ENCODE measurements at places on chromosomes 6 and 20. TPM values are rescaled to one million over a fixed set of nuclear protein-coding genes. Genes with fewer than 3 reads are reported as not detected.

- peak; percentile 55 for DNase-seq
Observed at GRCh38 chr6:161498359-161498758, 224.5 kb upstream of the AGPAT4 start.

Gene MTFR2
- 6.1 TPM for total RNA-seq

GRCh38 chr6:11604836-11605506 is 67.4 kb downstream of the TMEM170B start:
- DNase-seq, result no peak

GRCh38 chr20:689348-689747 is 13.7 kb upstream of the SCRT2 start:
- DNase-seq, result no peak

Gene CRIP3
- total RNA-seq, result not detected

DNA sequence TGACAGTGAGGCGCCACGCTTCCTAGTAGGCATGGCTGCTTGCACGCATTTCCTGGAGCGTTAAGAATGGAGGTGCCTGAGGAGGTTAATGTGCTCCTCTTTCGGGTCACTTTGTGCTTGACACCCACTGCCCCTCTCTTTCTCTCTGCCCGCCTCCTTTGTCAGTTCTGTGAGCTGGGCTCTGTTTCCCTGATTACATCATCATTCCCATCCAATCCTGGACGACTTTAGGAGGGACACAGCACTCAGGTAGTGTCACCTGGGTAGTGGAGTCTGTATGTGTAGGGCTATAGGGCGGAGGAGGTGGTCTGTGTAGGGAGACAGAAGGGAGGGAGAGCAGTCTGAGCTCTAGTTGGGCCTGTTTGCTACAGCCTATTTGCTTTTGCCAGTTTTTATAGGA is 136.8 kb downstream of the JARID2 start:
- DNase-seq, result no peak

Gene SIRPB1
- total RNA-seq, result not detected

Gene BMP2
- 10.6 TPM for total RNA-seq

- DNase-seq, result no peak
Observed at GRCh38 chr6:1641343-1641885, 31.7 kb downstream of the FOXC1 start.

DNA sequence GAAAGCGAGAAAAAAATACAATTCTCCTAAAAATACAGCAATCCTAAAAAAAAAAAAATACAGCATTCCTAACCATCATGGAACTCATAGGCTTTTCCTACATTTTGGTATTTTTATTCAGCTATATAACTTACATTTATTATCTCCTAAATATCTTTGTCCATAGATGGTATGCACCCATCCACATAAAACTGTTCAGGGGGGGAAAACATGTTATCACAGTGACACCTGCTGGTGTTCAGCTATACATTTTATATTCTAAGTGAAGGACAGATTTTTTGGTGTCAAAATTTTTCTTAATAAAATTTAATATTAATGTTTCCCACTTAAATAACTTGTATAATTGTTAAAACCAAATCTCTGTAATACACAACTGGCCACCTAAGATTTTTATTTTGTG is 58.0 kb downstream of the BLOC1S5 start:
- DNase-seq, result peak; percentile 76

DNA sequence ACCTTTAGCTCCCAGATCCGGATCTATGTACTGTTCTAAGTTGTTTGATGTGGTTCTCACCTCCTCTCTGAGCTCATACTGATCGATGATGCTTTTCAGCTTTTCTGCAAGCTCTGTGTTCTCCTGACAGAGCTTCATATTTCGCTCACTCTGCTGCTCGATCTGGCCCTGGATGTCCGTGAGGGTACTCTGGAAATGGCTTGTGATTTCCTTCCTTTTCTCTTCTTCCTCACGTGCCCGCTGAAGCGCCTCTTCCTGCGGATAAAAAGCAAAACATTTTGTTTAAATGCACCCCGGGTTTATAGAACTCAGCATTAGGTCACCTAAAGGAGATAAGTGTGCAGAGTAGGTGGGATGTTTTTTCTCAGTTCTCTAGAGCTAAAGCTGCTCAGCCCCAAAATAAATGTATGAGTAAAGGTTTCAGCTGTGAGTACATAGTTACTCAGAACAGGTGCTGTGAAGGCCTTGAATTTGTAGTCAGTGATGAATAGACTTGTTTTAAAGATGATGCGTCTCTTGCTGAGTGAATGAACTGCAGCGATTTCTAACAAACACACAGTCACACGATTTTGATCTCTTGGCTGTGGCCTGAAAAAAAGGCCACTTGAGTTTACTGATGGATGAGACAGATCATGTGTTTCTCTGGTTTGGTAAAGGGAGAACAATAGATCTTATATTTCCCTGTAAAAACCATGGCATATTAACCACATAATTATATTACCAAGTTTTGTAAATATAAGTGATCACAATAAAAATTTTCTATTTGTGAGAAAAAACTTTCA is 29.1 kb downstream of the TXLNB start:
- DNase-seq, result no peak

- DNase-seq, result peak; percentile 69
Observed at GRCh38 chr6:1611572-1612298, 2.0 kb downstream of the FOXC1 start.

DNA sequence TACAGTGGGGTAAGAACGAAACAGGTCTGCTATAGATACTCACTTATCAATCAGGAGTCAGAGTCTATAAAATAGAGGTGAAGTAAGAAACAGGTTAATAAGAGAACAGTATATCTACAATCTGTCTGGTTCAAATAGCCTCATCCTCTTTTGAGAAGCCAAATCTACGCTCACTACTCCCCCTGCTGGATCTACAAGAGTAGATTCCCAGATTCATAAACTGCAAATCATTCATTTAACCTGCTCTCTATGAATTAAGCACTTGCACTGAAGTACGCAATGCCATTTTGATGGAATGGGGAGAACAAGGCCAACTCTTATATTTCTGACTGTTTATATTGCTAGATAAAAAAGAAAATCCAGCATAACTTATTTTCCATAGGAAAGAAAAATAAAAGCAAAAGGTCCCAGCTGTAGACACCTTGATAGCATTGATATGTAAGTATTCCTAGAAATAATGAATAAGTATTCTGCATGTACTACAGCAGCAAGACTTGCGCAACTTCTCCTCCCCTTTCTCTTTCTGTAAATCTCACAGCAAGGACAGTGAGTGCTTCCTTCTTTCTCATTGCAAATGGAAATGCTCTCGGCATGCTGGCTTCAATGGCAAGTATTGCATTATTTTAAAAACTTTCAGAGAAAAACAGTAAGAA is 92.3 kb downstream of the RFX6 start:
- DNase-seq, result peak; percentile 64

DNA sequence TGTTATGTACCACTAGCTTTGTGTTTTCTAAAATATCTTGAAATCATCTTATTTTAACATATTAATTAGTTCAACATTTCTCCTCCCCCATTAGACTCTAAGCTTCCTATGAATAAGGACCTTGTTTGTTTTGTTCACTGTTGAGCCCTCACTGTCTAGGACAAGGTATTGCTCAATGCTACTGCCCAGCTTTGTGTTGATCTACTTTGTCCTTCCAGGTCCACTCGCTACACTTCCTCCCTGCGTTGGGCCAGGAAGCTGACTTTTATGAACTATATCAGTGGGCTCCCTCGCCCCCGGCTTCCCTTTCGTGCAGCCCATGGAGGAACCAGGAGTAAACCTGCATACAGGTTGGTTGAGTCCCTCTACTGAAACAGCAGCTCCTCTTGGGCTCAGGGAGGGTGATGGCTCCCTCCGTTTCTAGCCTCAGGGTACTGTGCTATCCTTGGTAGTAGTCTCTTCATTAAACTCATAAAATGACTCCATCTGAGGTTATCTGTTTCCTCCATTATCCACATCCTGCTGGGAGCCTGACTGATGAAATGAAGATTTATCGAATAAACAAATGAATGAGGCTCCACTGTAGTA is 272.5 kb downstream of the CLIC5 start:
- DNase-seq, result no peak

DNA sequence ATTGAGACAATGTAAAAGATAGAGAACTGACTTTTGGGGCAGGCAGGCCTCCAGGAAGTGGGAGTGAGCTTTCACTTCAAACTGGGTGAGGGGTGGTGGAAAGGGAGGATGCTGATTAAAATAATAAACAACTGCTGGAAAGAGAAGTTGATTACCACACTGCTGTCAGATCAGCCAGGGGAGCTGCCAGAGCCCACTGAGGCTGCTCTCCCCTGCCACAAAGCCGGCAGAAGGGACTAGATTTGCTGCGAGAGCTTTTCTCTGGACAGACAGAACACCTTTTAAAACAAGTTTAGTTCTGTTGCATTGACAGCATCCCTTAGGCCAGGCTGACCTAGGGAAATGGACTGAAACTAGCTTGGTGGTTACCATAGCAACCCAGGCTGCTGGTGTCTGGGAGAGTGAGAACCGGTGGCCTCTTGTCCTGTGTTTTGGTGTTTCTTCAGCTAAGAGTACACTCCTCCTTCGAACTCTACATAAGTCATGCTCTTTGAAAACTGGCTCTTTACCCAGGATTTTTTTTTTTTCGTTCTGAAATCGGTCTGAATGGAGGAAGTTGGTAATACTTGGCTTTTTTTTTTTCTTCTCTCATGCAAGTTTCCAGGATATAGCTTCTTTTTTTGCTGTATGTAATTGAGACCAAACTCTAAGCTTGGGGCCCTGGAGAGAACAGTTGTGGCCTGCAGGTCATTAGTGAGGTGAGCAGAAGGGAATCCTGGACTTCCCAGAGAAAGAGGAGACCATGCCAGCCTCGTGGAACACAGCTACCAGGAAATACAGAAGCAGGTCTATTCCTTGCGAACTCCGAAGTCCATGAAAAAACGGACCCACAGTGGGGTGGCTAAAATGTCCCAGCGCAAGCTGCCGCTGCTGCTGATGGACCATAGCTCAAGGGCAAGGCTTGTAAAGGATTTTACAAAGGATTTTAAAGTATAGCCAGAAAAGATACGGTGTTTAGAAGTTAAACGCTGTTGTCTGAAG is 374.4 kb downstream of the UTRN start:
- peak; percentile 46 for DNase-seq

Gene NOX3
- not detected for total RNA-seq

DNA sequence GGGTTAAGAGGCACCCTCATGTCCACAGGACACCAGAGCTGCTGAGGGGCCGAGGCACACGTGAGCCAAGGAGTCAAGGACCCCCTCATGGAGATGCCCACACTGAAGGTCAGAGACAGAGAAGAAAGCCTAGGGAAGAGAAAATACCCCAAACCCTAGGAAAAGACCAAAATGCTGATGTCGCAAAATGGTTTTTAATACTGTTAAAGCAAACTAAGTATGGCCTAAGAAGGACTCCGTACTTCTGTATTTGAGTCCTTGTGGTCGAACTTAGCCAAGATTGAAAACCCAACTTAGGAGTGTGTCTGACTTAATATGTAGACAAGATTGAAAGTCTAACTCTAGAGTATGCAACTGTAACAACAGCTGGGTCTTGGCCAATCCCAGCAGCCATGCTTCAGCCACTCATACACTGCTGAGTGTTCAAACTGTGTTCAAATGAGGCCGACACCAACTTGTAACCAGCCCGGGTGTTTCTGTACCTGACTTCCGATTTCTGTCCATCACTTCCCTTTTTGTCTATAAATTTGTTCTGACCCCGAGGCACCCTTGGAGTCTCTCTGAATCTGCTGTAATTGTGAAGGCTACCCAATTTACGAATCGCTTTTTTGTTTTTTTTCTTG is 92.6 kb upstream of the AGPAT4 start:
- no peak for DNase-seq

GRCh38 chr6:157631838-157632614 is 191.0 kb upstream of the SNX9 start:
- DNase-seq, result no peak

DNA sequence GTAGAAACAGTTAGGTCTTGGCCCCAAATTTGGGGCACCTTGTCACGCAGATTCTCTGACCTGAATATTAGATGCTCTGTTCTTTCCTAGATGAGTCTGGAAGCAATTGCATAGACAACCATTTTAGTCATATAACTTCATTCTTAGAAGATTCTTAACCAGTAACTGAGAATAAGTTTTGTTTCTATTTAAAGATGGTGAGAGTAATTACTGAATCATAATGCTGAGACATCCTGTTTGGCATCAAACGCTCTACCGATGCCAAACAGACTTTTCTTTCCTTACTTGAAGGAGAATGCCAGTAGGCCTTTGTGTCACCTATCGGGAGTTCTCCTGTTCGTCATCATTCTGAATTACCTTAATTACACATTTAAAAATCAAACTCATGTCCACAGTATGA is 131.6 kb upstream of the ID4 start:
- DNase-seq, result no peak

Gene TPBG
- 101 TPM for total RNA-seq

GRCh38 chr6:69973138-69973537 is 106.8 kb downstream of the COL19A1 start:
- no peak for DNase-seq

DNA sequence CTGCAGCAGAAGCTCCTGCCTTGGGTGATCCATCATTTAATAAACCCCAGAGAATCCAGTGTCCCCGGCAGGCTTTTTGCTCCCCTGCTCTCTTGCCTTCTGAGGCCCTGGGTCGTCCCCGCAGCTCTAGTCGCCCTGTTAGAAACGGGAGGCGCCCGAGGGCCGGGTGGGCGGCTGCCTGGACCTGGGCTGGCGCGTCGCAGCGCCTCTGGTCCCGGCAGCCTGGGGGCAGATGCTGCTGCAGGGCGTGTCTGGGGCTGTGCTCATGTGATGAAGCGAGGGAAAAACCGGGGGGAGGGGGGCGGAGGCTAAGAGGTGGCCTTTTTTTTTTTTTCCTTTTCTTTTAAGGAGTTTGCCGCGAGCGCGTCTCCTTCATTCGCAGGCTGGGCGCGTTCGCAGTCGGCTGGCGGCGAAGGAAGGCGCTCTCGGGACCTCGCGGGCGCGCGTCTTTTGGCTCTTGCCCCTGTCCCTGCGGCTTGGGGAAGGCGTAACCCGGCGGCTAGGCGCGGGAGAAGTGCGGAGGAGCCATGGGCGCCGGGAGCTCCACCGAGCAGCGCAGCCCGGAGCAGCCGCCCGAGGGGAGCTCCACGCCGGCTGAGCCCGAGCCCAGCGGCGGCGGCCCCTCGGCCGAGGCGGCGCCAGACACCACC is 394 bp downstream of the AKAP12 start:
- DNase-seq, result peak; percentile 76

Gene FAM83C
- not detected for total RNA-seq

Gene COL12A1
- 342 TPM for total RNA-seq

- peak; percentile 41 for DNase-seq
Observed at GRCh38 chr6:36126553-36127458, 3.5 kb upstream of the MAPK13 start.

- no peak for DNase-seq
Observed at GRCh38 chr6:302760-303159, 10.5 kb downstream of the DUSP22 start.

GRCh38 chr20:44166008-44166407 is 21.0 kb downstream of the JPH2 start:
- DNase-seq, result peak; percentile 25

Gene C6orf118
- total RNA-seq, result not detected

Gene MUC22
- not detected for total RNA-seq

- DNase-seq, result peak; percentile 94
Observed at GRCh38 chr6:3208098-3208774, 19.2 kb downstream of the TUBB2B start.
